T-helper 9 cell (primary cell): ENCODE measurements at places on chromosomes 2 and 18.

GRCh38 chr2:217412721-217413120 is 552.9 kb upstream of the TNP1 start:
- no peak for DNase-seq

GRCh38 chr2:66490588-66491001 is 55.7 kb downstream of the MEIS1 start:
- no peak for DNase-seq

DNA sequence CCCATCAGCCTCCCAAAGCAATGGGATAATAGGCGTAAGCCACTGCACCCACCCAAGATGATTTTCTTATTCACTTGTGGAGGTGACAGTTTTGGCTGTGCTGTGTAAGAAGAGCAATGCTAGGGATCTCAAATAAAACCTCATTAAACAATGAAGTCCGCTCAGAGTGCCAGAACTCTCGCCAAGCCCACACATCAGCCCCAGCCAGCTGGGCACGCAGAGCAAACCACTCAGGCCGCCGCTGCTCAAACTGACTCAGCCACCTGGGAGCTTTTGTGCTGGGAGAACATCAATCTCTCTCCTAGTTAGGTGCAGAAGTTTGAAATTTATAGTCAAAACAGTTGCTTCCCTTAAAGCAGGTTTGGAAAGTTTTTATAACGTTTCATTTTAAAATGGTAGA is 47.6 kb downstream of the RNF152 start:
- no peak for DNase-seq

- DNase-seq = no peak
Measured at GRCh38 chr2:60979231-60979630, 38.3 kb upstream of the PEX13 start.

DNA sequence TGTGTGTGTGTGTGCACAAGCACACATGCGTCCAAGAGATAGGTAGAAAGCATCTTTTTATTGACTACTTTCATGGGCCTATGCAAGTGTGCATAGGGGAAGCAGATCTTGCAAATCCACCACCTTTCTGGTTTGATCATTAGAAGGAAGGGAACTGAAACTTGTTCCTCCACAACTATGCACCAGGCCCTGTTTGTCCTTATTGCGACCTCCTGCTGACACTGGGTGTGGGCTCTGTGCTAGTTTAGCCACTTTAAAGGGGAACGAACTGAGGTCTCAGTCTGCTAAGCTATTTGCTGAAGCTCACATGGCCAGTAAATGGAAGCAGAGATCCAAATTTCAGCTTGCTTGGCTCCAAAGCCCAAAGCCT is 32.1 kb upstream of the INSIG2 start:
- no peak for DNase-seq

DNA sequence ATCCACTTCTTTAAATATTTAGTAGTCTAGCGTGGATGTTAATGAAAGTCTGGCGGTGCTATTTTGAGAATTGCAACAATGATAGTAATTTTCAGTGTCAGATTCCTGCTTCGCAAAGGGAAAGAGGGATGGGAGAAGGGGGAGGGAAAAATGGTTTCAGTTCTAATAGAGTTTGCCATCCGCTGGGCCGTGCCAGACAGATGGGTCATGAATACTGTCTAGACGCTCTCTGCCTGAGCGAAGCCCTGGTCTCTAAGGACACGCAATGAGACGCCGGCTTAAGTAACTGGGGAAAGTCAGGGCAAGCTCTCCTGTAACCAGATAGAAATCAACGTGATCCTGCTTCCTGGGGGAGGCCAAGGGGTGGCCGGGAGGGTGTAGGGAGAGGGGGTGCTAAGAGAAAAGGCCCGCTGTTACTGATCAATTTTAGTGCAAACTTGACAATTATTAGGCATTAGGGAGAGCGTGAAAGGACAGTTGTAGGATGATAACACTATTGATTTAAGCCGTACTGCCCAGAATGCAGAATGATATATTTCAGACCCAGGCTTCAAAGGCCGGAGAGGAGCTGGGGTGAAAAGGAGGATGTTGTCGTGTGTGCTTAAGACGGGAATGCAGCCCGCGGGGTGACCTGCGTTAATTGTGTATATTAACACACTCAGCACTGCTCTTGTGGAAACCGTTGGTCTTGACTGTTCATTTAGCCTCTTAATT is 229.2 kb downstream of the LDLRAD4 start:
- no peak for DNase-seq

DNA sequence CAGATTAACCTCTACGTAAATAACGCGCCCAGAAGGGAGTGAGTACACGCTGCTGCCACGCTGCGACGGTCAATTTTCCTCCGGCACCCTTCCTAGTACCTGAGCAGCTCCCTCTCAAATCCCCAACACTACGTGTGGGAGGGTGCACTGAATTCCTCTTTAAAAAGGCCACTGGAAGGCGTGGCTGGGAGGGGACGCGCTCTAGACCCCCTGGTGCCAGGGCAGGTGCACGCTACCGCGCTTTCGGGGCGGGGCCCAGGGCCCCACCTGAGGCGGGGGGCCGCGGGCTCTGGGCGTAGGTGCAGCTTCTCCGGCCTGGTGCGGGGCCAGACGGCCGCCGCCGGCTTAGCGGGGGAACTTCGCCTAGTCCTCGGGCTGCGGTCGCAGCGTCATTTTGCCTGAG is 668 bp upstream of the ANKRD12 start:
- no peak for DNase-seq

DNA sequence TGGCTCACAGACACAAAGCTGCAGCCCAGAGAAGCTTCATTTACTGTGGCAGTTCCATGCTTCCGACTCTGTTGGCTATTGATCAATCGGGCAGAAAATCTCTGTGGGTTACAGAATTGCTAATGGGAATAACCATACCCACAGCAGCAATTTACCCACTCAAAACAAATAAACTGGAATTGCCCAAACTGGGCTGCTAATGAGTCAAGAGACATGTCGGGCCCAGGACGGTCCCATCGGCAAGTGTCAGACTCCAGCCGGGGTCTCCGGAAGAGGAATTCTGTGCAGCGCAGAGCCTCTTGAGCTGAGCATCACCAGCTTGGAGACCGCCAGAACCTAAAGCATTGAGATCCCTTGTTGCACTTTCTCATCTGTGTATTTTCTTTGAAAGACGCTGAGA is 67.8 kb downstream of the TMEM18 start:
- DNase-seq = no peak

- no peak for DNase-seq
Measured at GRCh38 chr2:97068074-97068473, 26.6 kb downstream of the FAHD2B start.

- no peak for DNase-seq
Measured at GRCh38 chr2:142983174-142983573, 105.7 kb downstream of the KYNU start.

GRCh38 chr2:19120941-19121750 is 237.3 kb downstream of the OSR1 start:
- DNase-seq = no peak

GRCh38 chr2:148530350-148530749 is 114.2 kb upstream of the EPC2 start:
- no peak for DNase-seq

GRCh38 chr2:10775831-10776230 is 36.8 kb downstream of the PDIA6 start:
- no peak for DNase-seq

GRCh38 chr2:68709421-68709911 is 25.1 kb upstream of the ARHGAP25 start:
- DNase-seq = no peak

GRCh38 chr2:11598228-11598731 is 64.4 kb downstream of the GREB1 start:
- no peak for DNase-seq

- DNase-seq = no peak
Measured at GRCh38 chr2:28155627-28156026, 237.0 kb upstream of the FOSL2 start.

GRCh38 chr2:150167711-150168110 is 319.8 kb downstream of the RND3 start:
- DNase-seq = no peak

GRCh38 chr2:109188496-109188890 is 59.5 kb downstream of the SH3RF3 start:
- no peak for DNase-seq

DNA sequence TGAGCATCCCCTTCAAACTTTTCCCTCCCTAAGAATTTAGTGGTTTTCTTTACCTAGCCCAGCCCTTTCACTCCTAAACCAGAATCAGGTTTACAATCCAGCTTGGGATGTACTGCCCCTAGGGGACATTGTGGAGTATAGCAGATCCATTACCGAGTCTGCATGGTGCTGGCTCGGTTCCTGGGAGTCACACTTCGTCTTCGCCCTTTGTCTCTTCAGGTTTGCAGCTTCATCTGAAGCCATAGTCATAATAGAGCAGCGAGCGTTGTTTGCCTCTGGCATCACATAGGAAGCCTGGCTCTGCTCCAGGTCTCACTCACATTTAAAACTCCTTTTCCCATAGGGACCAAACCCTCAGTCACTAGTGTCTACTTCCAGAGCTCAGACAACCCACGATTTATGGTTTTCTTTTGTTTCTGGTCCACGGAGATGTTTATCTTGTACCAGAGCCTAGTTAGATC is 16.8 kb upstream of the LYPD6 start:
- no peak for DNase-seq

DNA sequence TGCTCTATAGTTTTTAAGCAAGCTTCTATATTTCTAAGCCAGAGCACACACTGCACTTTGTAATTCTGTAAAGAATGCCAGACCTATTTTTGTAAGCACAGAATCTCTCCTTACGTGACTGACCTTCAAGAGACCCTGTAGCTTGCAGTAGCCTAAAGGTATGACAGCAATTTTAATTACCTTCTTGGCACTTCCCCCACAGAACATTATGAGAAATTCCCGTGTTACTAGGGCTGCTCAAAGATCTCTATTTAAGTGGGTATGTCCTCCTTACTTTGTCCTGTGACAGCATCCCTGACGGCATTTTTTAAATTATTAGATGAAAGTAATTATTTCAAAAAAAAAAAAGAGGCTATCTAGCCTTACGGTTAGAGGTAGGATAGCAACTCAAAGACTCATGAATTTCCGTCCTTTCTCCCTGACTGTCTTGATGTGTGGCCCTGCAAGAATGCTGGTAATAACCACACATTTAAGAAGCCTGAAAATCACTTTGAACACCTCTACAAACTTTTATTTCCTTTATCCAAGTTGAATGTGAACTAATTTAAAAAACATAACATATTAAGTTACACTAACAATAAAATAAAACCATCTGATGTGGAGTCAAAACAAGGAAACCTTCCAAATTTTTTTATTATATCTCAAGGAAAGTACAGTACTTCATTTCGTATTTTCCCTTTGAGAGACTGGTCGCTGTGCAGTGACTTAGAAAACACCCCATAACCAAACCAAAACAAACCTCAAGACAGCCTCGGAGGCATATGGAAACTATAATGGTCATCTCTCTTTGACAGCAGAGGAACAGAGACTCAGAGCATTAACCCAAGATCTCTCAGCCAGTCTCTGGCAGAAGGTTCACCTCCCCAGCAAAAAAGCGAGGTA is 54.9 kb downstream of the THUMPD2 start:
- no peak for DNase-seq

GRCh38 chr2:198325359-198325758 is 521.0 kb downstream of the PLCL1 start:
- DNase-seq = no peak

DNA sequence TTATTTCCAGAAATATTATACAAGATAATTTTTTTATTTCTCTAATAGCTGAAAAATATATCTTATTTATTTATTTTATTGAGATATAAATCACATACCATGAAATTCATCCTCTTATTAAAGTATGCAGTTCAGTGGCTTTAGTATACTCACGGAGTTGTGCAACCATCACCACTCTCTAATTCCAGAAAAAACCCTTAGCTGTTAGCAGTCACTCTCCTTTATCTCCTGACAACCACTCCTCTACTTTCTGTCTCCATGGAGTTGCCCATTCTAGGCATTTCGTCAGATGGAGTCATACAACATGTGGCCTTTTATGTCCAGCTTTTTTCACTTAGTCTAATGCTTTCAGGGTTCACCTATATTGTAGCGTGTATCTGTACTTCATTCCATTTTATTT is 66.5 kb downstream of the TCF7L1 start:
- no peak for DNase-seq

DNA sequence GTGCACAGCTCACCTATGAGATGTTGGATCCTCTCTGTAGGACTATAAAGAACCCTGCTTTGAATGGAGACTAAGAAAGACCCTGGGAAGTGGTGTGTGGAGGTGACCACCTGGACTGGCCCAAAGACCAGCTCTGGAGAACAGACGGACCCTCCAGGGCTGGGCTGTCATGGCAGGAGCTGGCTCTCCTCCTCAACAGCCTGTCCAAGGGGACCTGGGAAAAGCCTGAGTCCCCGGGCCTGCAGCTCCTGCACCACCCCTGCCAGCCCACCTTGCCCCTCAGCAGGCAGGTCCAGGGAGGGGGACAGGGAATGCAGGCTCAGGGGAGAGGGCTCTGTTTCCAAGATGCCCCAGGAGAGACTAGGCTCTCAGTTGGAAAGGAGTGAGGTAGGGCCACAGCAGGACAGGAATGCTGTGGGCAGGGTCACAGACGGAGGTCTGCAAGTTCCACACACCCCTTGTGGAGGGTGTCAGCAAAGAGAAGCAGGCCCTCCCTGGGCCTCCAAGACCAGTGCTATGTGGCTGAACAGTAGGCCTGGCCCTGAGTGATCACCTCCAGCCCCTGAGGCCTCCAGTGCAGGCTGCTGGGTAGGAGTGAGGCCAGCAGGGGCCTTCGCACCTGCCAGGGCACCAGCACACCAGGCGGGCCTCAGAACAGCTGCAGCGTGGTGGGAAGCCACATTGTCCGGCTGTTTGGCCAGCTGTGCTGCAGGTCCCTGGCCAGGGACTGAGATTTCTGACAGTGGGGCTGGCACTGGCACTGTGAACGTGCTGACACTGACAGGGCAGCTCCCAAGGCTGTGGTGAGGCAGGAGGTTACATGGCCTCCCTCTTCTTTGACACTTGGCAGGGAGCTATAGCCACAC is 86.4 kb upstream of the OTOS start:
- no peak for DNase-seq

GRCh38 chr18:6591491-6591890 is 138.0 kb upstream of the ARHGAP28 start:
- DNase-seq = no peak

DNA sequence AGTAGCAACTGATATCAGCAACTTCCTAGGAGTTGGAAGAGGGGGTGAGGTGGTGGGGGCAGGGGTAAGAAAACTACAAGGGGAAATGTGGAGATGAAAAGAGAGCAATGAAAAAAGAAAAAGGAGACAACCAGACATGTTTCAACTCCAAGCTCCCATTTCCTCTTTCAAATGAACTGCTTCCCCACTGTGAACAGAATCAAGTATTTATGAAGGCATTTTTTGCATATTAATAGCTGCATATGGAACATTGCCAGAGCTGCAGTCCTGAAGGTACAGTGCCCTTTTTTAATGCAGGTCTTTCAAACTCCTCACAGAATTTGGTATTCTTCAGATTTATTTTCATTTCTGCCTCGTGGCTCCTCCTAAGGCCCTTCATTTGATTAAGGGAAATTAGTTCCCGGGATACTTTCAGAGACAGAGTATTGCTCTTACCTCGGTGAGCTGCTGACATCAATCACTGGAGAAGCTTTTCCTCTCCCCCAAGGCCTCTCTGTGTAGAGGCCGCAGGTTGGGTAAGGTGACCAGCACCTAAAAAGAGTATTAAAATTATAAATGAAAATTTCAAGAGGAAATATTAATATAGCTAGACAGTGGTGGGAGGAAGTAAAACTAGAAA is 68.4 kb downstream of the KIAA2012 start:
- no peak for DNase-seq

GRCh38 chr2:51413726-51414125 is 381.8 kb upstream of the NRXN1 start:
- no peak for DNase-seq

- no peak for DNase-seq
Measured at GRCh38 chr18:68699043-68699442, 15.9 kb downstream of the TMX3 start.
